ENCODE measurements at places on chromosomes 1 and 21.

DNA sequence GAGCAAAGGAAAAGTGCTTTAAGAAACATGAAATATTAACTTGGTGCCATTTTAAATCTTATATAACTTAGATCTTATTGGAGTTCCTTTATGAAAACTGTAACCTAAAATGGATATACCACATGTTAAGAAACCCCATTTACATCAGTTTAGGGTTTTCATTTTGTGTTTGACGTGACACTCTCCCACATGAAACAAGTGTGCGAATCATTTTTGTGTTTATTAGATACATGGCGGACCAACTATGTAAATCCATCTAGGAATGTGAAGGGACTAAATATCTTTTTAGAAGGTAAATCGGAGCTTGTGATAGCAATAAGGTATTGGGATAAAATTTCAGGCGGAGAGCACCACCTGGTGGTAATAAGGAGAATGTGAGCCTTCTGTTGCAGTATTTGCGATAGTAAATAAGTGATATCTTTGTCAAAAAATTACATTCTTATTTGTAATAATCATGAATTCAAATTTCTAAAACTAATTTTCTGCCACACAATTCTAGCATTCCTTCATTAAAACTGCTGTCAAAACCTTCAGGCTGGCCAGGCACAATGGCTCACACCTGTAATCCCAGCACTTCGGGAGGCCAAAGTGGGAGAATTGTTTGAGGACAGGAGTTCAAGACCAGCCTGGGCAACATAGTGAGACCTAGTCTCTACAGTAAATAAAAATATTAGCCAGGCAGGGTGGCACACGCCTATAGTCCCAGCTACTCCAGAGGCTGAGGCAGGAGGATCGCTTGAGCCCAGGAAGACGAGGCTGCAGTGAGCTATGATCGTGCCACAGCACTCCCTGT is 31.3 kb downstream of the SMAP2 start:
- peak; percentile 60 for DNase-seq

- no peak for DNase-seq
These were observed 4.1 kb downstream of the OLFML3 start for GRCh38 chr1:113983391-113983790.

DNA sequence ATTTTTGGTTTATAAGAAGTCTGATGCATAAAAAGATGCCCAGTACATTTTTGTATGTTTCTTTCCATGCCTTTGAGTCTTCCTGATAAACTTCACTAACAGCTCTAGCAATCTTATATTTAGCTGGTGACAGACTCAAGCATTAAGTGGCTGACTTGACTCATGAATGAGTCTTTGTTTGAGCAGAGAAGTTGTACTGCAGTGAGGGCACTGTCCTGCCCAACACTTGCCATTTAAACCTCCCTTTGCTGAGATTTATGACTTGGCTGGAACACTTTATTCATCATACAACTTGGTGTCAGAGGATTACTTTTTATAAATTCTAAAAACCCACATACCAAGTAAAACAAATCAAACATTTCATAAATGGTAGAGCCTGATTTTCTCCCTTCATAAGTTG is 14.6 kb upstream of the CAMSAP2 start:
- no peak for DNase-seq

- no peak for DNase-seq
These were observed 101.1 kb downstream of the UBIAD1 start for GRCh38 chr1:11373895-11374747.

DNA sequence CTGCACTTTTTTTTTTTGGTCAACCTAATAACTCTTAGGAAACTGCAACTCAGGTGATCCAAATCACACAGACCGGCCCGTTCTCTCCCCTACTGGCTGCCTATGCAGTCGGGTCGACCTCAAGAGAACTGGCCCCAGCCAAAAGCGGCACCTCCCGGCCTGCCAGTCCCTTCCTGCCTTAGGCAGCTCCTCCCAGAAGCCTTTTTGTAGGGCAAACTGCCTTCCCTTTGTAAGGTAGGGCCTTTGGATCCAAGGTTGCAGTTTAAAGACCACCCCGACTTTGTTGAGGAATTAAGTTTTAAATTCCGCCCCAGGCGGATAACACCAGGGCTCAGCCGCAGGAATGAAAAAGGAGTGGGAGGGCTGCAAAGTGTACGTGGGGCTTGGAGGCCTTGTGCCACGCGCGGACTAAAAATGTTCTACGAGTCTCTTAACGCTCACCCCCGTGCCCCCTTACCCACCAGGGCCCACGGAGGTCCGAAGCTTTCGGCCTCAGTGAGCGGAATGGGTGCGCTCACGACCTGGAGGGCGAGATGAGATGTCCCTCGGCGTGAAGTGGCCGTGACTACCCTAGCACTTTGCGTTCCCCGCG is 642 bp upstream of the ST3GAL3 start:
- peak; percentile 20 for DNase-seq

GRCh38 chr1:232327899-232328298 is 302.0 kb downstream of the SIPA1L2 start:
- no peak for DNase-seq

DNA sequence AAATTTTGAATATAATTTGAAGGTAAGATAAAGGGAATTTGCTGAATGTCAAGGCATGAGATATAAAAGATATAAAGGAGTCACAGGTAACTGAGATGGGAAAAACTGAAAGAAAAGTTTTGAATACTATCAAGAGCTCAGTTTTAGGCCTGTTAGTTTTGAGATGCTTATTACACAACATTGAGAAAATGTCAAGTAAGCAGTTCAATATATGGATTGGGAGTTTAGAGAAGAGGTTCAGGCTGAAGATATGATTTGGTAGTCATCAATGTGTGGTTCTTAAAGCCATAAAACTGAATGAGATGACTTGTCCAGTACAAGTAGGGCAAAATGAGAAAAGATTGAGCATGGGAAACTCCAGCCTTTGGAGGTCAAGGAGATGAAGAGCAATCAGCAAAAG is 4.7 kb upstream of the RNPC3 start:
- no peak for DNase-seq

GRCh38 chr1:55828044-55828443 is 612.9 kb upstream of the USP24 start:
- no peak for DNase-seq

GRCh38 chr21:17925899-17926298 is 106.7 kb upstream of the C21orf91 start:
- DNase-seq = peak; percentile 16

DNA sequence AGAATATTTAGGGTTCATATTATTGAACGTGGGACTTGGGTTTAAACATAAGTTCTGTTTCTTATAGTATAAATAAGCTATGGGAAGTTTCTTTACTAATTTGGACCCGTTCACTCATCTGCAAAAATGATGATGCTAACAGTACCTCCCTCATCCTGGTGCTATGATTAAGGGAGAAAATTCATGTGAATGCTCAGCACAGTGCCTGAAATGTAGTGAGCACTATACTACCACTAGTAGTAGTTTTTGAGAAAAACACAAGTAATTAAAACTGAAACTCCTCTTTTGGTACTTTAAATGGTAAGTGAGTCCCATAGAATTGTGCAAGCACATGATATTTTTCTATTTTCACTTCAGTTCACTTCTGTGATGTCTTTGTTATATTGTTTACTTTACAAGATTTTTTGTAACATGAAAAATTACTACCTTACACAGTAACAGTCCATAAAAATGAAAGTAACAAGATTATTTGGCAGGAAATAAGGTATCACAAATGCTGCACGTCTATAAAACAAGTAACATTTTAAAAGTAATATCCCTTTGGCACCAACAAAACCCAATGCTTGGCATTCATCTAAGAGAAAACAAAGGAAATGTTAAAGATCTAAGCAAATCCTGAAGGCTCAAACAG is 11.3 kb upstream of the PTPRC start:
- no peak for DNase-seq

All from MV-4-11 (cell line).